ENCODE measurements at places on chromosomes 12 and 14.

DNA sequence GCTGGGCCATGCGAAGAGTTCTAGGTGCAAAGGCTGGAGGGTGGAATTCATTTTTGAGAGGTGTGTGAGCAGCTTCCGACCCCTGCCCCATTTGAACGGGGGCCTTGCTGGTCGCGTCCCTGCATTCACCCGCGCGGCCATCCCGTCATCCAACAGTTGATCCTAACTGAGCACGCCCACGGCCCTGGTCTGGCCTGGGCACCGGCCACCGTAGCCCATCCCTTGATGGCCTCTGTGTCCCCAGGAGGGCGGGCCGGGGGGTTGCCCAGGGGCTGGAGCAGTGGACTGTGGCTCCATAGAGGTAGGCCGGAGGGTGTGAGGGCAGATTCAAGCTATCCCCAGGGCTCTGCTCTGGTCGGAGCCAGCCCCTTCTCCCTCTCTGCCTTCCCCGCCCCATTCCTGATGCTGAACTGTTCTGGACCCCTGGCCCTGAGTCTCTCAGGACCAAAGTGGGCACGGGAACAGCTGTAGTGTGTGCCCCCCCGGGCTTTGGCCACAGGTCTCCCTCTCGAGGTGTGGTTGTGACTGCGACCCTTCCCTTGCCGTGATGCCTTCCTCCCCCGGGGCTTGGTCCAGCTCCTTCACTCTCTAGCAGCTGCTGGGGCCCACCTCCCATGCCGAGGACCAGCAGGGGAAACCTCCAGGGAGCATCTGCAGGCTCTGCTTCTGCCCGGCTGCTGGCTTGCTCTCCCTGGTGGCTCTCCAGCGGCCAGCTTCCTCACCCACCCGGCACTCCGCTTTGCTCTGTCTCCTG is 9.1 kb downstream of the MEG3 start:
- no peak for DNase-seq

GRCh38 chr12:117063162-117063911 is 35.9 kb downstream of the TESC start:
- DNase-seq: no peak

DNA sequence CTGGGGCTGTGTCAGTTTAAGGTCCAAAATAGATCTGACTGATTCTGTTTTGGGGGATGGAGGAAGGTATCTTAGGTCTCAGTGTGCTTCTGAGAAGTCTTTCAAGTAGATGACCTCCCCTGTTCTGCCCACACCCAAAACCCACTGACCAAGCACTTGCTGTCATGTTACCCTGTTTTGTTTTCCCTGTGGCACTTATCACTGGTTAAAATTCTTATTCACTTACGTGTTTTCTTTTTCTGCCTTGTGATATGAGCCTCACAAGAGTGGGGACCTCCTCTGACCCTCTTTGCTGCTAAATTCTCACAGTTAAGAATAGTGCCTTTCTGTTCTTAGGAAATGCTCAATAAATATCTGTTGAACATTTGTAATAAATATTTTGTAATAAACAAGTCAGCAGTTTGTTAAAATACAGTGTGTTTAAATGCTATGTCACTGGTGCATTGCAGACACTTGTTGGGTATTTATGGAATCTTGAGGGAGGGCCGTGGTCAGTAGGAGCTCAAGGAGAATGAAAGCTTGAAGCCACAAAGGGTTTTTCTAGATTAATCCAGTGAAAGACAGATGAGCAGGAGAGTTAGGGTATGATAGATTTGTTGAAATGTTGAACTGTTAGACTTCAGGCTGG is 20.9 kb downstream of the PLEKHA5 start:
- DNase-seq: no peak

DNA sequence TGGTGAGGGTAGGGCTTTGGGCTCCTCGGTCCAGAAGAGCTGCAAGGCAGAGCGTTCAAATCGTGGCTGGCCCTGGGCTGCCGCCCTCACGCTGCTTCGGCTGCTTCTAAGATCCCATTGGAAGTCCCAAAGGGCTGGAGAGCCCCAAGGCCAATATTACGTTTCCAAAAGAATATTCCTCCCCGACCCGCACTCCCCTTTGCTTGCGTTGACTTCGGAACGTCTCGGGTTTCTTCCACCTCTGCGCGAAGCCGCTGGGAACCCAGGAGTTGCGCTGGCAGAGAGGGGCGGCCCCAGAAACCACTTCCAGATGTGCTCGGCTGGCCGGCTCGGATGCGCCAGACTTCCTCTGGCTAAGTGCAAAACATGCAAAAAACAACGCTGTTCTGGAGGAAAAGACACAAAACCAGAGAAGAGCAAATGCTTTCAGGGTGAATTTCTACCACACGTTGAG is at the start of gene GLT8D2:
Gene GLT8D2 (minus strand): TSS at position 285 of the 454 bp plus-strand sequence. CDS start 30,539 bp downstream, outside the sequence.
- DNase-seq: peak; percentile 55

GRCh38 chr12:88698471-88698870 is 118.2 kb upstream of the KITLG start:
- DNase-seq: no peak

- no peak for DNase-seq
Measured at GRCh38 chr12:54047964-54048303, 5.7 kb upstream of the HOXC4 start.

GRCh38 chr14:85178864-85179263 is 351.1 kb upstream of the FLRT2 start:
- DNase-seq: no peak

- DNase-seq: no peak
Measured at GRCh38 chr12:108090932-108091678, 38.0 kb upstream of the WSCD2 start.

GRCh38 chr12:77435446-77436091 is 370.2 kb upstream of the E2F7 start:
- no peak for DNase-seq

GRCh38 chr12:47770086-47770726 is 2.8 kb upstream of the SLC48A1 start:
- no peak for DNase-seq

- no peak for DNase-seq
Measured at GRCh38 chr12:59843260-59843843, 247.5 kb downstream of the SLC16A7 start.

- DNase-seq: no peak
Measured at GRCh38 chr12:29228474-29229157, 79.5 kb downstream of the FAR2 start.

DNA sequence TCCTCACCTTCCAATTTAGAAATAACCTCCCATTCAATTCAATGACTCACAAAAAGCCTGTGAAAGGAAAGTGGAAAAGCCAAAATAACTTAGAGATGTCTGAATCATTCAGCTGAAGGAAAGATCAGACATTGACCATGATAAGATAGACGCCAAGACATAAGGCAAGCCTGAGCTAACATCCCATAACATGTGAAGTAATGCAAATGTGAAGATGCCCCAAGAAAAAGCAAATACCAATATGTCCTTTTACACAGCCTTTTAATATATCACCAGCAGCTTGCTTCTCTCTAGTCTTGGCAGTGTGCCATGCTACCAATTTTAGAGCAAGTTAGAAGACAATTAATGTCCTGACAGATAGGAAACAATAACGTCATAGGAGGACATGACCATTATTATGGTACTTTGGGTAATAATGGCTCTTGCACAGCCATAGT is 2.4 kb upstream of the NUMB start:
- DNase-seq: no peak

- DNase-seq: no peak
Measured at GRCh38 chr12:69196302-69197288, 42.8 kb upstream of the CPSF6 start.

DNA sequence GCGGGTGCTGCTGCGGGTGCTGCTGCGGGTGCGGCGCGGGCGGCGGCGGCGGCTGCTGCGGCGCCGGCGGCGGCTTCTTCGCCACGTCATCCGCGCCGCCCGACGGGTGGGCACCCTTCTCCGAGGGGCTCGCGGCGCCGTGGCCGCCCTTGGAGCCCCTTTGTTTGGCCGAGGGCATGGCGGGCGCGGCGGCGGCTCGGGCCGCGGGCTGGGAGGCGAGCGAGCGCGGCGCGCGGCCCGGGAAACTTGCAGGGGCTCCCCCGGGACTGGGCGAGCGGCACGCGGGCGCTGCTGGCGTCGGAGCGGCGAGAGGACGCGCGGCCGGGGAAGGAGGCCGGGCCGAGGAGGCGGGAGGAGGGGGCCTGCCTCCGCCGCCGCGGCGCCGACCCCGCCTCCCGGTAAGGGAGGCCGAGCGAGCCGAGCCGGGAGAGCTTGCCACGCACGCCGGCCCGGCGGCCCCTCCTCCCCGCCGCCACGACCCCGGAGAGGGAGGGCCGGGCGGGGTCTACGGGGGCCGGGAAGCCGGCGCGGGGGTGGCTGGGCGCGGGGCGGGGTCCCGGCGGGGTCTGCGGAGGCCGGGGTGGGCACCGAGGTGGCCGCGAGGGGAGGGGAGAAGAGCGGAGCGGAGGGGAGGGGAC is at the start of gene CKAP4:
Gene CKAP4 (minus strand): TSS at position 347 of the 638 bp plus-strand sequence. CDS start 169 bp downstream, at position 178.
- peak; percentile 85 for DNase-seq

DNA sequence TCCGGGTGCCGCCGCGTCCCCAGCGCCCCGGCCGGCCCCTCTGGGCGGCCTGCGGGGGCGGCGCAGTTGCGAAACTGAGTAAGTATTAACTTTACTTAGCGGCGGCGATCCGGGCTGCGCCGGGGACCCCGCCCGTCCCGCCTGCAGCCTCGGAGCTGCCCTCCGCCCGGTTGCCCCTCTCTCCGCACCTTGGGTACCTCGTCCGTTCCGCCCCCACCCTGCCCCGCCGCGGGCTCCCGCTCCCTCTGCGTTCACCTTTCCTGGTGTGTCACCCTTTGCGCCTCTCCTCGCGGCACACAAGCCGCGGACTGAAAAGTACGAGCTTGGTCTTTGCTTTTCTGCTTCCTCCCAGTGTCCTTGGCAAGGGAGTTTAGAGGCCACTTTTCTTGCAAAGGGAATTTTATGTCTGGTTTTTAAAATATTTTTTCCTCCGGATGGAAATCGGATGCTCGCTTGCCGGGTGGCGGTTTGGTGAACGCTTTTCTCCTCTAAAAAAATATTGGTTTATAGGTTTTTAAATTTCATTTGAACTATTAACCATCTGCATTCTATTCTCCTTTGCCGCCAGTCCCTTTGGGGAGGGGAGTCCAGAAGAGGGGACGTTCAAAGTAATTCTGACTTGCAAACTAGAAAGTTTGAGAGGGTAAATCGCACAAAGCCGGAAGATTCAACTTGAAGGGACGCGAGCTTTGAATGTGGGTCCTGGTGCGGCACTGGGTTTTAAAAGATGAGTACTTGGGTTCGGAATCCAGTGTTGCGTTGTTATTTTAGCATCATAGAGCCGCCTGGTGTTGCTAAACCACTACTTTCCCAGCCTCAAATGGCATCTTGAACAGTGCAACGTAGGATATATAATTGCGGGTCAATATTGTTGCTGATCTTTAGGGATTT is 834 bp downstream of the RASSF8 start:
- DNase-seq: peak; percentile 72

- DNase-seq: no peak
Measured at GRCh38 chr14:95489214-95490137, 27.0 kb downstream of the SYNE3 start.

- no peak for DNase-seq
Measured at GRCh38 chr14:103568952-103569351, 6.2 kb downstream of the COA8 start.

- DNase-seq: no peak
Measured at GRCh38 chr14:102295270-102295669, 9.7 kb downstream of the MOK start.

DNA sequence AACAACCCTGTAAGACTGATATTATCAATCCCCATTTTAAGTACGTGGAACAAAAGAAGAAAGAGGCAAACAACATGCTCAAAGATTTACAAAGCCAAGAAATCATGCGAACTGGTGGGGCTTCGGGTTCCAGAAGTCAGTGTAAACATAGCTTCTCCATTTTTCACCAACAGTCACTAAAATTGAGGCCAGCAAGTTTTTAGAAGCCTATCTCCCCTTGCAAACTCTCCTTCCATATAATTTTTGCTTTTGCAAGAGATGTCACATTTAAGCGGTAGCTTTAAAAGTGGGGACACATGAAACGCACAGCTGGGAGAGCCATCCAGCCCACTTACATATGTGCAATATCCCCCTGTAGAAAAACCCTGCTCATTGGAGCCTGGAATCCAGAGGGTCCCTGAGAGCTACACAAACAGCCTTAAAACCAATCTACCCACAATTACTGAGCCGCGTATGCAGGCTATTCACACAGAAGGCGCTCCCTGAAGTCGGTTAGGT is 797 bp downstream of the SLC11A2 start:
- DNase-seq: no peak

- DNase-seq: no peak
Measured at GRCh38 chr12:9806714-9807113, 20.6 kb upstream of the KLRF1 start.

DNA sequence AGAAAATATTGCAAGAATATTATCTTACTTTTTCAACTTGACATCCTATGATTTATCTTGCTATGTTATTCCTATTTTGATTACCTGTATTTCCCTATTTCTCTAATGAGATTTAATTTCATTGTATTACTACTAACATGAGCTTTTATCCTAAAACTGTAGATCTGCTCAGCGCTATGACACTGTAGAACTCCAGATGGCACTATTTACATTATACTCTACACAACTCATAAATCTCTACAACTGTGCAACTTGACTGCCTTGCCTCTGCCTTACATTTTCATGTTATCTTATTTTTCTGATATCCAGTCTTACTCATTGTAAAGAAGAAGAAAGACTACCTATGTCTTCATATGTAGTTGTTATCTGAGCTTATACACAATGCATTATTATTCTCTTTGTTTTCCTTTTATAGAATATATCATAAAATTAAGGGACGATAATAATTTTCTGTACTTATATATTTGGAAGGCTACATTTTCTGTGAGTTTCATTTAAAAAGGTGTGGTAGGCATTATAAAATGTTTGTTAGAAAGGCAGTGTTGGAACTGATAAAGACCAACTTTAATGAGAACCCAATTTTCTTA is 24.1 kb downstream of the NUP37 start:
- DNase-seq: no peak

DNA sequence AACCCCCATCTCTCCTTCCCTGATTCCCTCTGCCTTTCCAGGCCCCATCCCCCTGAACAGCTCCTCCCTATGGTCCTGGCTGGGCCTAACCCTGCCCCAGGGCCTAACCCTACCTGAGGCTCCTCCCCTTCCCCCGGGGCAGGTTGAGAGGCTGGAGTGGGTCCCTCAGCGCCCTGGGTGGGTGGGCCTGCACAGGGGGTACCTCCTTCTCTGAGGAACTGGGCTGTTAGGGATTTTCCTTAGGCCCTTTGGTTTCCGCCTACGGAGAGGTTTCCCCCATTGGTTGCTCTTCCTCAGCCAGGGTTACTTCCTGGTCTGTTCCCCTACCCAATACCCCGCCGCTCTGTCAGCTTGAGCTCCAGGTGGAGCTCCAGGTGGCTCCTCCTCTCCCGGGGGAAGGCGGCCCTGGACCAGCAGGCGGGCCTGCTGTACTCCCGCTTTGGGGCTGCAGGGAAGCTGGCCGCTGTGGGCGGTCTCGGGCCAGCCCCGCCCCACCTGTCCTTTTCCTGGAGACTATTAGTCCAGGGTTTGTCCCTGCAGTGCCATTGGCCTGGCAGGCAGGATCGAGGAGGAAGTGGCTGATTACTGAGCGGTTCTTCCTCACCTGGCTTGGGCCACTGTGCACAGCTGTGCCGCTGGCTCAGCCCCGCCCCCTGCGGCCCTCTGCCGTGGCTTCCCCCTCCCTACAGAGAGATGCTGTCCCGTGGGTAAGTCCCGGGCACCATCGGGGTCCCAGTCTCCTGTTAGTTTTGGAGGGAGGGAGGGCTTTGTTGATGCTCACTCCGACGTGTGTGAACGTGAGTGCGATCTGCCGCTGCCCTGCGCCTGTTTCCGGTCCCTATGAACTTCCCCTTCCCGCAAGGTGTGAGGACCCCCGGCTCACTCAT is 2.5 kb downstream of the C12orf57 start:
- DNase-seq: peak; percentile 62

Data from left cardiac atrium (tissue), 4 donors.